Midbrain (tissue), 1 donor: ENCODE measurements at places on chromosomes 6 and 20.

DNA sequence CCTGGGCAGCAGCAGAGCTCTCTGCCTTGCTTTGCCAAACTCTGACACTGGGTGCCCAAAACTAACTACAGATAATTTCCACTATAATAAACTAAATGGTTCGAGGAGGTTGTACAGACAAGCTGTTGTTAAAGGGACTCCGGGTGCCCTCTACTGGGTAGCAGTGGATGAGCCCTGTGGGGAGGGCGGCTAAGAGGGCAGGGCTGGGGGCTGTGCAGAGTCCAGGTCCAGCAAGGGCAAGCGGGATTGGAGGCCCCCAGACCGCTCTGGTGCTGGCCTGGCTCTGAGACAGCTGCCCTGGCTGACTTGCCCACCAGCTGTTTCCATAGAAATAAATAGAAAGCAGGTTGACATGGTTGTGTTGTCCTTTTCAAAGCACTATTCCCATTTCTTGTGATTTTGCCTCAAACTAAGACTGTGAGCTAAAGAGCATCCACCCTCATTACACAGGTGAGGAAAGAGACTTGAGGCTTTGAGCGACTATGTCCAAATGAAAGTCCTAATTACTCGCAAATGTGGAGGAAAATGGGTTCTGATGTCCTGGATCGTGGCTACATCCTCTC is 167.6 kb upstream of the CST7 start:
- peak; percentile 63 for DNase-seq

DNA sequence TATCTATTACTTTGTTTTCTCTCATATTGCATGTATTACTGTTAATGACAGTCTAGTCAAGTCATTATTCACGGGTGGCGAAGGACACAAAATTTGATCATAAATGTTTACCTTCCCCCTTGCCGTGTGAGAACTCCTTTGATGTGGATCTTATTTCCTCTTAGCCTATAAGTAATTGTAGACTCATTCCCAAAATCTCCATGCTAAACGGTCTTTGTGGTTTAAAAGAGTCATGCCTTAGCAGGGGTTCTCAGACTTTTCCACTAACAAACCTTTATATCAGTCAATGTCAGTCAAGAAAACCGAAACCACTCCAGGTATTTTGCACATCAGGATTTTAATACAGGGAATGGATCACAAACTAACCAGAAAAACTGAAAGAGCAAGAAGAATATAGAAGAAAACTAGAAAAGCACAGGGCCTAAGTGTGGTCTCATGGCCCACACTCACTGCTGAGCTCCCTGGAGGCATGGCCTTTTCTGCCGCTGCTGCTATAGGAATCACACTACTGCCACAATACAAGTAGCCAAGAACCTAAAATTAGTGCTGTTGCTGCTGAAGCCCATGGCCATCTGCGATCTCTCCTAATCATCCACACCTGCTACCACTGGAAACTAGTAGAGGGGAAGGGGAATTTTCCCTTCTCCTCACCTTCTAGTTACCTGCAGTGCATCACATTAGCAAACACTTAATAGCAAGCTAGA is 186.0 kb upstream of the POU3F2 start:
- no peak for DNase-seq

DNA sequence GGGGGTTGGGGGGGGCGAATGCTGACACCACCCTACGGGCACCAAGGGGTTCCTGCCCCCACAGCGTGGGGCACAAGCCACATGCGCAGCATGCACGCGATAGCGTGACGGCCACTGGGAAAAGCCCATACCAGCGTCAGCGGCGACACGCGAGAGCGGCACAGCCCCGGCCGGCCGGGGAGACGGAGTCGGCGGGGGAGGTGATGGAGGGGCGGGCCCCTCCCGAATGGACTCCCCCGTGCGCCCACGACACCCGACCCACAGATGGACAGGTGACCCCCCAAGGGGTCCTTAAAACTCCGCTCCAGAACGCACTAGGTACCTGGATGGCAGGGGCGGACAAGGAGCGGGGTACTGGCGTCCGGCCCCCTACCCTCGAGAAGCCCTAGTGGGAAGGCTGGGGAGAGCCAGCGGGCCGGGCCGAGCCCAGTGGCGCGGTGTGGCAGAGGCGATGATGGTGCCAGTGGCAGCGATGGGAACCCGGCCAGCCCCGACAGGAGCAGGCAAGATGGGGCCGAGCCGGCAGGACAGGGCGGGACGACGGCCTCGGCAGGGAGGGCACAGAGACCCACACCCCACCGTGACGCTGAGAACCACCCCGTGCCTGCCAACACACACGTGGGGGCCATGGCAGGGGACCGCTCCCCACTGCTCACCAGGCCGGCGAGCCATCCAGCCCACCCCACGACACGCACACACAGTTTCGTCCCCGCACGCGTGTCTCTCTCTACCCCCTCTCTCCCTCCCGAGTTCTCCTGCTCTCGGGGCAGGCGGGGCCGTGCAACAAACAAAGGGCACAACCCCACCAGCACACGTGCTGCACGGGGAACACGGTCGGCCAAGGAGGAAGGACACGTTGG is 1959.8 kb upstream of the DEFB115 start:
- DNase-seq, result no peak

DNA sequence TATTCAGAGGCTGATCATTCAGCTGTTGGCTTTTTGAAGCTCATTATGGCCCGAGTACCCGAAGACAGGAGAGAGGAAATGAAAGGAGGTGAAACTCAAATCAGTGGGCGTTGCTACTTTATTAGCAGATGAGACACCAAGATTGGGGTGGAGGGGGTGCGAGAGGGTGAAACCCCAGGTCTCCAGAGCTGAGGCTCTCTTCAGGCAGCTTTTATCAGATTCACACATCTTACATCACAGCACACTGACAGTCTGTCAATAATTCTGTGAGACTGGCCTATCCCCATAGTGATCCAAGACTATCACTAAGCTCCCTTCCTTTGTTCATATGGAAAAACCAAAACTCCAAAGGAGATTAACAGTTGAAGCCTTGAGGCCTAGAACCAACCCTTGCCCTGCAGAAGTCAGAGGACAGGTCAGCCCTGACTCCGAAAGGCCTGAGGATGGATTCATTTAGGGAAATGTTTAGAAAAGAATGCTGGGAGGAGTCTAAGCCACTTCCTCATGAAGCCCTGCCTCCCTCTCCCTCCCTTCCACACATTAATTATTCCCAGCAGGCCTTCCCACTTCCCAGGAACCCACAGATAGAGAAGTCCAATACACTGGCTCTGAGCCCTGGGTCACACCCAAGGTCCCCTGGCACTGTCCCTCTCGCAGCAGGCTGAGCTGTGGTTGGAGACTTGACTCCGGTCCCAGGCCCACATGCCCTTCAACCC is 23.2 kb downstream of the TRERF1 start:
- no peak for DNase-seq

DNA sequence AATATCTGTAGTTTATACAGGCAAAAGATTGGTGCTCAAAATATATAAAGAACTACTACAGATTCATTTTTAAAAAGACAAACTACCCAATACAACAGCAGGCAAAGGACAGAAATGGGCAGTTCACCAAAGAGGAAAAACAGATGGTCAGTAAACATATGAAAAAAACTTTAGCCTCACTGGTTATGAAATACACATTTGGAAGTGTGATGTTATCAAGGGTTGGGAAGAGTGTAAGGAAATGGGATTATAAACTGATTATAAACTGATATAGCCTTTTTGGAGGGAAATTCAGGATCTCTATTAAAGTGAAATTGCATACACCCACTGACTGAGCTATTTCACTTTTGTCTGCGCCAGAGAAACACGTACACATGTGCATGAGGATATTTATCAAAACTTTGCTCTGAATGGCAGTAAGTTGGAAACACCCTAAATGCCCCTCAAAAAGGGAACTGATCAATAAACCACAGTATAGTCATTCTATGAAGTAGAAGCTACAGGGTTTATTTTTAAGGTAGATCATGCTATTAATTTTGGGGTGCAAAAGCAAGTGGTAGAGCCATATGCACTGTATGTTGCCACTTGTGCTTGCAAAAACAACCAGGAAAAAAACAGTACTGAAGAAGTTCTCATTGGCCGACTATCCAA is 32.2 kb upstream of the ARFGEF2 start:
- no peak for DNase-seq

DNA sequence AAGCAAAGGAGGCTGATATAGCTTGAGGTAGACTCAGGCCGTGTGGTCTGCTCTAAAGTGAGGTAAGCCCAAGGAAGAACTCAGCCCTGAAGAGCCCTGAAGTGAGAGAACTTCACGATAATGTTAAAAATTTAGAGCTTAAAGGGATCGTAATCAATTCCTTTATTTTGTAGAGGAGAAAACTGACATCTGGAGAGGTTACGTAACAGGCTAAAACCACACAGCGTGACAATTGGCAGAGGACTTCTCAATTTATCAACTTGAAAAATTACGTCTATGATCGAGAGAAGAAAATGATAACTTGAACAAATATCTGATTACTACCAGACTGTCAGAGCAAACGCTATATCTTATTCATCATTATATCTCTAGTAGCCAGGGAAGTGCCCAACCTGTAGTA is 121.8 kb upstream of the FOXO3 start:
- no peak for DNase-seq

DNA sequence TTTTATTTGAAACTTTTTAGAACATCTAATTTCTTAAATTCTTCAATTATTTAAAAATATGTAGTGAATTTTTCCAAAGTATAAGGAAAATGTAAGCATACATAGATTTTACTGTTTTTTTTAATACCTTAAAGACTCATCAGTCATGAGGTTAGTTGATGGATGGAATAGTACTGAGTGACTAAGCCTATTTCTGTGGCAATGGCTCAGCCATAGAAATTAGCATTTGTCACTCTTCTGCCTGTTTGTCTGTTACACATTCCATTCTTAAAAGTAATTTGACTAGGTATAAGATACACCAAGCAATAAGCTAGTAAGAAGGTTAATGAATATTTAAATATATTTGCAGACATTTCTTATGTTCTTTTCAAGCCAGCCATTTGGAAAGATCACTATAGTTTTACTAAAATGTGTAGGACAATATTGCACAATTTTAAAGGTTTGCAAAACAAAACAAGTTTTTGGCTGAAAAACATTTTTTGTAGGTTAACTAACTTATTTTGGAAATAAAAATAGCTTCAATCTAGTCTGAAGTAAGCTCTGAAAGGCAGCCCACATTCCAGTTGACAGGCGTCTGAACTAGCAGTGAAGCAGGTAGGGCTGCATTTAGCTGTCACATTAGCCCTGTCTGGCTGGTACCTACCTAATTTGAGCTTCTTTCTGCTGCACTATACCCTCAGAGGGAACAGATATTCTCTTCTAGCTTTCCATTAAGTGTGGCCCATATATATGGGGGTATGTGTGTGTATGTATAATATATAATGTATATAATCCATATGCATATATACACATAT is 385.7 kb downstream of the GRIK2 start:
- DNase-seq, result no peak

GRCh38 chr6:129726650-129727049 is 16.7 kb upstream of the ARHGAP18 start:
- no peak for DNase-seq

DNA sequence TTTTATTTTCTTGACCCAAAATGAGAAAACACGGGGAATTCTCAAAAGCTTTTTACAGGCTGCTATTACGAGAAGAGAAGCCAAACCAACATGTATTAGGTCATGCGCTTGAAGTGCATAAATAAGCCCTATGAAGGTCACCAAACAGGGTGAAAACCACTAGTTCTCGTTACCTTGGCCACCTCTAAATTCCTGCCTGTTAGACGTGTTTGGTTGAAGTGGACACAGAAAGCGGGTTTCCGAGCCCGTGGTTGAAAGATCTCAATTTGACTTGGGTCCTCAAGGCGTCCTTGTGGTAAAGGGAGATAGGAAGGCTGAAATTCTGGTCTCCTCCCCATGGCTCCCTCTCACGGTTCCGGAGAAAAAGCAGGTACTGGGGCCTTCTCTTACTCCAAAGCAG is 6.2 kb downstream of the EYA2 start:
- no peak for DNase-seq

GRCh38 chr6:152184917-152185574 is 377.6 kb downstream of the ESR1 start:
- DNase-seq, result no peak

GRCh38 chr20:59333951-59334350 is 33.5 kb downstream of the EDN3 start:
- no peak for DNase-seq

GRCh38 chr20:33348136-33348937 is 53.0 kb downstream of the CDK5RAP1 start:
- no peak for DNase-seq

DNA sequence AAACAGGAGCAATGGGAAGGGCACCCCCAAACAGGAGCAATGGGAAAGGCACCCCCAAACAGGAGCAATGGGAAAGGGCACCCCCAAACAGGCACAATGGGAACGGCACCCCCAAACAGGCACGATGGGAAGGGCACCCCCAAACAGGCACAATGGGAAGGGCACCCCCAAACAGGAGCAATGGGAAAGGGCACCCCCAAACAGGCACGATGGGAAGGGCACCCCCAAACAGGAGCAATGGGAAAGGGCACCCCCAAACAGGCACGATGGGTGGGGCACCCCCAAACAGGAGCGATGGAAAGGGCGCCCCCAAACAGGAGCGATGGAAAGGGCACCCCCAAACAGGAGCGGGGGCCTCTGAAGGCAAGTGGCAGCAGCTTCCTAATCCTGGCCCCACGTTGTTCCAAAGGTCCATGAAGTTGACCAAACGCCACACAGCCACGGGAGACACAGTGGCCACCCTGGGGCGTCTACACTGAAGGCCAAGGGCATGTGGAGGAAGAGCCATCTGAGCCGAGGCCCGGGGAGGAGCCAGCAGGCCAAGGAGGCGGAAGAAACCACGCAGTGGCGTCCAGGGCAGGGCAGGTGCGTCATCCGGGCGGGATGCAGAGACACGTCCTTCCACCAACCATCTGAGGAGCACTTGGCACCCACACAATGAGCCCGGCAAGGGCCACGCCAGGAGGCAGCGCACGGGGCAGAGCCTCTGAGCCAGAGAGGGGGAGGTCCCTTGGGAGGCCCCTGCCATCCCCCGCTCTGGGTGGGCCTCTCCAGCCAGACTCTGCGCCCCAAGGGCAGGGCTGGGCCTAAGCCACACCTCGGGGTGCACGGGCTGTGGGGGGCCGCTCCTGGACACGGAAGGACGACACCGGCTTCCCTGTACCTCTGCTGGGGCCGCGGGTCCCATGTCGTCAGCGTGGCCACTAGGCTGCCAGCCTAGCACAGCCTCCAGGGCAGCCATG is 21.5 kb upstream of the NTSR1 start:
- DNase-seq, result no peak

- no peak for DNase-seq
These were observed 199.9 kb downstream of the CDH4 start for GRCh38 chr20:61451953-61452352.
